Liver (tissue), 10 donors: ENCODE measurements at places on chromosomes 7 and 10. TPM values are rescaled to one million over a fixed set of nuclear protein-coding genes. Genes with fewer than 3 reads are reported as not detected.
A peak's percentile ranks its signal among the peaks of the same experiment; 100 is the strongest.

- no peak for DNase-seq
Observed at GRCh38 chr10:44045020-44045419, 339.9 kb downstream of the CXCL12 start.

DNA sequence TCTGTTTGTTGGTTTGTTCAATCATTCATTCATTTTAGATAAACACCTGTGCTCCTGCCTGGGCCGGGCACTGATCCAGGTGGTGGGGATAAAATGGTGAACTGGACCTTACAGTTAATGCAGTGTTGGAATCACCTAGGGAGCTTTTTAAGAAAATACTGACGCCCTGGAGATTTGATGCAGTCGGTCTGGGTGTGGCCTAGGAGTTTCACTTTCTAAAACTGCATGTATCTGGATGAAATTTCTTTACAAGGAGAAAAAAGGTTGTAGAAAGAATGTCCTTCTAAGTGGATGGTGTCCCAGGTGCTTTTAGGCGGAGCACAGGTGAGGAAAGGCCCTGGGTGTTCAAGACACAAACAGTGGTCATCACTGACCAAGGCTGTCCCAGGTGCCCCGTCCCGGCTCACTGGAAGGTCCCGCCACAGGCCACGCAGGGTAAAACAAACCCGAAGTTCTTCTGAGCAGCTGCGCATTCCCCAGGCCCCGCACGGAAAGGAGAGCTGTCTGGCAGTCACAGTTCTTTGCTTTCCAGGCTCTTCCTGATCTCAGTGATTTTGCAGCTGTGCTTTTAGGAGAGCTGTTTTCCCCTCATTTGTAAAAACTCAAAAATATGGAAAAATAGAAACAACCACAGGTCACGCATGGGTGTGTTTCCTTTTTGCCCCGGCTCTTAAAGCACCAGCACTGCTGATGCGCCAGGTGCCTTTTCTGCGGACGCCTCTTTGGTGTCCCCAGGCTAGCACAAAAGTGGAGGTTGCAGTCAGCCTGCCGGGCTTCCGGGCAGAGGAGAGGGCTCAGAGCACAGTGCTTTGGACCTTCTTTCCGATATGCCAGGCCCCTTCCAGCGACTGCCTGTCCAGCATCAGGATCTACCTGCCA lies 161.9 kb downstream of the GRK5 start:
- DNase-seq = no peak

- no peak for DNase-seq
Observed at GRCh38 chr10:114138581-114138980, 35.4 kb downstream of the CCDC186 start.

Gene CPA2
- not detected for total RNA-seq

GRCh38 chr10:35274498-35275060 lies 61.7 kb upstream of the CCNY start:
- DNase-seq = no peak

Gene CFTR
- total RNA-seq = 0.75 TPM

Gene HMX2
- not detected for total RNA-seq

- no peak for DNase-seq
Observed at GRCh38 chr10:29377333-29377961, 88.6 kb downstream of the LYZL1 start.

Gene KNDC1
- total RNA-seq = 0.61 TPM

GRCh38 chr7:118327174-118327573 lies 102.7 kb downstream of the ANKRD7 start:
- DNase-seq = no peak

- DNase-seq = no peak
Observed at GRCh38 chr10:106011250-106011649, 1153.3 kb downstream of the SORCS1 start.

Gene FRMPD2
- total RNA-seq = not detected

- no peak for DNase-seq
Observed at GRCh38 chr10:15897287-15897686, 37.0 kb upstream of the MINDY3 start.

DNA sequence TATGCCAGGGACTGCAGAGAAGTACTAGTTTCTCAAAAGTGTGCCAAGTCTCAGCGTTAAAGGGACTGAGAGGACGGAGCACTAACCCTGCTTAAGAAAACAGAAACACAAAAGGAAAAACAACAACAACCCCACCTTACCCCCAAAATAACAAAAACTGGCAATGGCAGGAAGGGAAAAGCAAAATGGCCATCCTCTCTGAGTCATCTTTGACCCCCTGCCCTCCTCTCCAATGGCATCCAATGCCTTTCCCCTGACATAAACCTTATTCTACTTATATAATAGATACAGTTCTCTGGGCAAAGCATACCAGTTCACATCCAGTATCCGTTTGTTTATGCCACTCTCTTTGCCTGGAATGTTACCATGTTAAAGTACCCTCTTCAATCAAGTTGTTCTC lies 1.6 kb downstream of the POLR1F start:
- DNase-seq = no peak

DNA sequence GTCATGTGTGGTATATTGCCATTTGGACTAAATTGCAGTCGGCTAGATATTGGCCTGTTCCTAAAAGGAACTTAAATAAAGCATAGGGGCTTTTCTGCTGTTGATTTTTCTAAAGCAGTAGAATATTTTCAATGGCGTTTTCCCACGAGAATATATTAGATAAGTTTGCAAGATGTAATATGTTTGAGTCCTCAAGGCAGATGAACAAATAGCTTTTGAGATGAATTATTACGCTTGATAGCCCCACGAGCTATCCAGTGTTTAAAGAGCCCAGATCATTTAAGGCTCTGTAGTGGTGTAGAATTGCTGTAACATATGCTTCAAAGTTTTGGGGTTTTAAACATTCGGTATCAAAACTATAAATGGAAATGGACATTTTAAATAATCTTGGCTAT lies 2.9 kb downstream of the CELF2 start:
- no peak for DNase-seq

GRCh38 chr7:17298102-17298839 lies at the start of gene AHR:
TSS of gene AHR (plus strand) at chr7:17298652. CDS start at chr7:17299265, 613 bp downstream.
- DNase-seq = peak; percentile 84

DNA sequence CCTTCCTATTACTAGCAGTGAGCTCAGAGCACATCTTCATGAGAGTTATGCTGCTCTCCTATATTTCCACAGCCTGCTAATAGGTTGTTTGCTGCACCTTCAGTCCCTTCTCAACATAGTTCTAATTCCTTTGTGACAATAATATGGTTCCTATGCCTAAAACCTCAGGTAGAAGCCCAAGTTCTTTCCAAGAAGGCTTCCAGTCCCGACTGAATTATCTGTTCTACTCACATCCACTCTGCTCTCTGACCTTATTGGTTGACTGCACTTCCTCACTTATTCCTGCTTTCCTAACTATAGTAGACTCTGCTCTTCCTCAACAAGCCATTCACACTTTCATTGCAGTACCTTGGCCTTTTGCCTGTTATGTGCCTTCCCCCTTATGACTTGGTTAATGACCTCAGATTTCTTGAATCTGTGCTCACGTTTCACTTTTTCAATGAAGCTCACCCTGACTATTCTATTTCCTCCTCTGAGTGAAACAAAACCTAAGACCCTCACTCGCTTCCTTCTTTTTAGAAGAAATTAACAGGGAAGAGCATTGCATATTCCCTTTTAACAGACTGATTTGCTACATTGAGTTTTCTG lies 132.7 kb downstream of the MDFIC start:
- no peak for DNase-seq

GRCh38 chr10:99279626-99280111 lies 44.0 kb upstream of the HPSE2 start:
- DNase-seq = no peak

Gene SYT15B
- total RNA-seq = 0.14 TPM
